ENCODE measurements at places on chromosomes 11 and 22.

DNA sequence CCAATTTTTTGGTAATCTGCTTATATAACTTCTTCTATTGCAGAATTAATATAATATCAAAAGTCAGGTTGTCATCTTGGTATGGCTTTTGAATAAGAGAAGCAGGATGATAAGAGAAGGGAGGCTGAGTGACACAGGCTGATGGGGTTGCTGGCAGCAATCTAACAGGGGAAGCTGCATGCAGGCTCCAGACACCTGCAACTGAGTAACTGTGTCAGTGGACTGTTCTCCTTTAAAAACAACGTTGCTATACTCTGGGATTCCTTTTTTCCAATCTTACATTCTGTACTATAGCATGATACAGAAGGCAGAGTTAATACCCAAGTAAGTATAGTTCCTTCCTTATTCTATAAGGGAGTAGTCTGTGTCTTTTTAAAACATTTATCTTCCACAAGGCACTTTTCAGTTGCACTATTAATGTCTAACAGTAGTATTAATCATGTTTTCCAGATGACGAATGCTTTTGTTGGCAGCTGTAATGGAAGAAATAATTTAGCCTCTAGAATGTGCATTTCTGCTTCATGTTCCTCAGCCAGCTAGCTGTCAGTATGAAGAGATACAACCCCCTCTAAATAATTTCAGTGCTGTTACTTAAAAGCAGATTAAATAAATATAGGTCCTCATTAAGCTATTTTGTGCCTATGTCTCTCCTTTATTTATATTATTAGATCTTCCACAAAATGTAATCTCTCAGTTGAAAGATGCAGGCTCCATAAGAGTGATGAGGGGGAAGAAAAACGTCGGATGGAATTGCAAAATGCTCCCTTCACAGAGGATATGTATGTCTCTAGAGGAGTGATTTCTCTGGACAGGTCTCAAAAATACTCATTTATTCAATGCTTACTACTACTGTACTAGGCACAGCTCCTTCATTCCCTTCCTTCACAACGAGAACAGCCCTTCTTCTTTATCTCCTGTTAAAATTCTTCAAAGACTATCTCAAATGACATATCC is 50.8 kb downstream of the ATG16L2 start:
- no peak for DNase-seq

DNA sequence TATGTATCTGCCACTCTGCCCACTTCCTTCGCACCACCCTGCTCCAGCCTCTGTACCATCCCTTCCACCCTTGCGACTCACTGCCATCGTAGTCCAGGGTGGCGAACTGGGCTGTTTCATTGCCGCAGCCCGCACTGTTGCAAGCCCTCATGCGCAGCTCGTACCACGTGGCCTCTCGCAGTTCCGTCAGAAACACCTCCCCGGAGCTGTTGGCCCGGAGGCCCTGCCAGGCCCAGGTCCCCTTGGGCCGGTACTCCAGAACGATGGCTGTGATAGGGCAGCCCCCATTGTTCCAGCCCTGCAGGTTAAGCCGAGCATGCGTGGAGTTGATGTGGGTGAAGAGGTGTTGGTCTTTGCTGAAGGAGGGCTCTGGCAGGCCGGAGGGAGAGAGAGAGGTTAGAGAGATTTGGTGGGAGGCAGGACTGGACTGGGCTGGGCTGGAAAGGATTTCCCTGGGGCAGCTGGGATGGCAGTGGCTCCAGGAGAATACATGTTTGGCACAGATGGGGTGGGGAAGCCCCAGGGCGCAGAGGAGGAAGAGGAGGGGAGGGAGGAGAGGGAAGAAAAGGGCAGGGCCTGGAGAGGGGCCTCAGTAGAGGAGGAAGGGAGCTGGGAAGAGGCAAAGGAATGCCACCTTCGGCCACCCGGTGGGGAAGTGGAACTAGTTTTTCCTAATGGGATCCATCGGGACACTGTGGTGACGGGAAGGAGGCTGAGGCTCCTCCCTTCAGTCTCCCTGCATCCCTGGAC is 109.6 kb downstream of the CEP164 start:
- no peak for DNase-seq

DNA sequence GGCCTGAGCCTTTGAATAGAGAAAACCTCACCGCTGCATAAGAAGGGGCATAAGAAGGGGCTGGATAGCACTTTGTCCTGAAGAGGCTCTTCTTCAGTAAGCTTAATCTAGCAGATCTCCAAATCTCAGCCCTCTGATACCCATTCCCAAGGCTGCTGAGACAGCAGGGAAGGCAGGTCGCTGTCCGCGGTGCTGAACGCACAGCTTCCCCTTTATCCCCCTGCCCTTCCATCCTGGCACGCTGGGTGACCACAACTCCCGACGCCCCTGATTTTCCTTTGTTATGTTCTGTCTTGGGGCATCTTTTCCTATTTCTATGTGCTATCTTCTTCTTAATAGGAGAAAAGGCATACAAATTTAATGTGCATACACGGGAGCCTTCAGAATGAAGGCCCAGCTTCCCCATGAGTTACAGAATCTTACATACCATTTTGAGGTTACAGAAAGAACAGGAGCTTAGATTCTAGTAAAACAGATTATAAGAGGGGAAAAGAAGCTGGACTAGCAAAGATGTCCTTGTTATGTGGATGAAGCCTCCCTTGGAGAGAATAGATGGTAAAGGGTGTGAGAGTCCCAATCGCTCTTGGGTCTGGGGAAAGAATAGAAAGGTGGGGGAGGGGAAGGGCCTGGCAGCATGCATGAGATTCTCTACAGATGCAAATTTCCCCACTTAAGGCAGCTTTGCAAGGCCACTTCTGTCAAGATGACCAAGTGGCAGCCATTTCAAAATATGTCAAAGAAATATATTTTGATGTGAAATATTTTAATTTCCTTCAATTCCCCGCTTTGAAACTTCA is 5.7 kb upstream of the SULT4A1 start:
- DNase-seq: peak; percentile 68

GRCh38 chr11:69442012-69442806 is 39.3 kb upstream of the LINC01488 start:
- no peak for DNase-seq

DNA sequence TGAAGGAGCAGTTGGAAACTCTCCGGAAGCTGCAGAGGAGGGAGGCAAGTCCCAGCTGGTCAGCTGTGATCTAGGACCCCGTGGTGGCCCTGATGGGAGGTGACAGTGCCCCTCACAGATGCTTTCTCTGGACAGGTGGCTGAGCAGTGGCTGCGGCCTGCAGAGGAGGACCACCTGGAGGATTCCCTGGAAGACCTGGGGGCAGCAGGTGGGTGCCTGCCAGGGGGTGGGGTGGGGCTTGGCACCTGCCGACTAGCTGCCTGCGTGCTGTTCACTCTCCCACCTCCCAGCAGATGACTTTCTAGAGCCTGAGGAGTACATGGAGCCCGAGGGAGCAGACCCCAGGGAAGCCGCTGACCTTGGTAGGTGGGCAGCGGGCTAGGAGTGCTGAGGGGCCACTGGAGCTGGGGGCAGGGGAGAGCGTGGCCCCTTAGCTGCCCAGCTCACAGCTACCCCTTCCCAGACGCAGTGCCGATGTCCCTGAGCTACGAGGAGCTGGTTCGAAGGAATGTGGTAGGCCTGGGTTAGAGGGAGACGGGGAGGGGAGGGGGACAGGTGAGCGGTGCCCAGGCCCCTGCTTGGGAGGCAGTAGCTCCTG is 3.1 kb downstream of the SCO2 start:
- no peak for DNase-seq

DNA sequence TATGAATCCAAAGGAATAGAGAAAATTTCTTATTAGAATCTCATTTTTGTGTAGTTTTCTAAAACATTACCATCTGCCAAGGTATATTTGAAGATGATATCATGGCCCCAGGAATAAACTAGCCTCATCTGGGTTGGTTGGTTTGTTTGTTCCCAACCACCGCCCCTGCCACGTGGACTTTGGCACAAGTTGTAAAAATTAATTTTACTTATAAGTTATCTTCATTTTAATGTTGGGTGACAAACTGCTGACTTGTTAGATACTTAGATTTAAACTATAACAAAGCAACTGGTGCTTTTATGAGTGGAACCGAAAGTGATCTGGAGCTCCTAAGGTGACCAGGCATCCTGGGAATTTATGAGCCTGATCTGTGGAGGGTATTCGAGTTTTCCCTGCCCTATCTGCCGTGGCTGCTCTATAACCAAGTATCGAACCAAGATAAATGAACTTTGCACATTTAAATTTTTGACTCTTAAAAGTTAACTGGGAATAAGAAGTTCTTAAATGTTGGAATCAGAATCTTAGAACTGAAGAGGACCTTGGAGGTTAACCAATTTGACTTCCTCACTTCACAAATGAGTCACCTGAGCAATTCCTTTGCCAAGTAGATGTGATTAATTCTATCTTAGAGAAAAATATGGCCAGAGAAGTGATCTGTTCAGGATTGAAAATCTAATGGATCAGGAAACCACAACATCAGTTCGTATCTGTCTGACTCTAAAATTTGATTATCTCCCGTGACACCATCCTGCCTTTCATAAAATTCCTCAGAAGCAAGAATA is 129.1 kb upstream of the ARHGAP42 start:
- DNase-seq: no peak

DNA sequence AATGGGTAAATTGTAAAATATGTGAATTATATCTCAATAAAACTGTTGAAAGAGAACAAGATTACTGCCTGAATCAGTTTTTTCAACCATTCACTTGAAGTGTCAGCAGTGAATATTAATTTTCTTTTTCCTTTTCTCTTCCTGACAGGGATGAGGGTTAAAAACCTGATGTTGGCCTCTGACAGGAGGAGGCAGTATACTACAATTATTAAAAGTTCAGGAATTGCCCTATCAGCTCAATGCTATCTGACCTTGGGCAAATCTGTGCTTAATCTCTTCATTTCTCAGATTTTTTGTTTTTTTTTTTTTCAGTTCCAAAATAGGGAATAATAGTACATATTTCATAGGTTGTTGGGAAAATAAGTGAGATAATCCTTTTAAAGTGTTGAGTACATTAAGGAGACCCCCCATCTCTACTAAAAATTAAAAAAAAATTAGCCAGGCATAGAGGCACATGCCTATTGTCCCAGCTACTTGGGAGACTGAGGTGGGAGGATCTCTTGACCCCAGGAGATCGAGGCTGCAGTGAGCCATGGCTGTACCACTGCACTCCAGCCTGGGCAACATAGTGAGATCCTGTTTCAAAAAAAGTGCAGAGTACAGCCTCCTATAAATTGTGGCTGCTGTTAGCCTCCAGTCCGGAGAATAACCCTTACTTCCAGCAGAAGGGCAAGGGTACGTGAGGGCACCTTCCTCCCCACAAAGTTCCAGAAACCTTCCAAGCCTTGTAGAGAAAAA is 48.8 kb downstream of the TRIM44 start:
- DNase-seq: no peak

GRCh38 chr11:59423835-59424234 is 2.4 kb downstream of the OR5A2 start:
- DNase-seq: peak; percentile 6

DNA sequence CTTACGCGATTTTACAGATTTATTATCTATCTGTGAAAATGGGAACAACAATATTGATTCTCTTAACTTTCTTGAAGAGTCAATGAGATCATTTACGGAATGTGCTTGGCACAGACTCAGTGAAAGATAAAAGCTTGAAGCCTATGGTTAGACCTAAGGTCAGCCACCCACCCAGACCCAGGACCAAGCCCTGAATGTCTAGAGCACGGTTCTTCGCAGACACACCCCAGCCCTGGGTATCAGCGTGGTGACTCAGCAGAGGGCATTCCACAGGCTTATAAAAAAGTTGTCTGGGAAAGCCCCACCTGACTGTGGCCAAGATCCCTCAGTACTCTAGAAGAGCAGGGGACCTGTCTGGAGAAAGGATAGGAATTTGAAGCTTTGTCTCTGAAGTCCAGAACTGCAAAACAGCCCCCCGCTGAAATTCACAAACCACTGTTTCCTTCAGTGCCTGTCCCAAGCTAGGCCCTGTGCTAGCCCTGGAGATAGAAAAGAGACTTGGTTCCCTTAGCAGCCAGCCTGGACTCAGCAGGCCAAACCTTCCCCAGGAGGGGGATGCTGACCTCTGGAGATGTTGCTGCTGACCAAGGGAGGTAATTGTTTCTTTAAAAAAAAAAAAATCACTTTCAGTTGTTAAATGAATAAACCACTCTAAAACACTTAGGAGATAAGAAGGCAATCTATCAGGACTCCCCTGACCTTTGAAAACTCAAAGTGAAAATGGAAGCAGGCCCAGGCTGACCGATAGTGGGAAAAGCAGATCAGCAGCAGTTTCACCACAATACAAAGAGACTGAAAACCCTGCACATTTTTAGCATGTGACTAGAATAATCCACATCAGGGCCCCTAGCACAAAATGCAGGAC is 114.0 kb downstream of the ABTB2 start:
- peak; percentile 50 for DNase-seq

DNA sequence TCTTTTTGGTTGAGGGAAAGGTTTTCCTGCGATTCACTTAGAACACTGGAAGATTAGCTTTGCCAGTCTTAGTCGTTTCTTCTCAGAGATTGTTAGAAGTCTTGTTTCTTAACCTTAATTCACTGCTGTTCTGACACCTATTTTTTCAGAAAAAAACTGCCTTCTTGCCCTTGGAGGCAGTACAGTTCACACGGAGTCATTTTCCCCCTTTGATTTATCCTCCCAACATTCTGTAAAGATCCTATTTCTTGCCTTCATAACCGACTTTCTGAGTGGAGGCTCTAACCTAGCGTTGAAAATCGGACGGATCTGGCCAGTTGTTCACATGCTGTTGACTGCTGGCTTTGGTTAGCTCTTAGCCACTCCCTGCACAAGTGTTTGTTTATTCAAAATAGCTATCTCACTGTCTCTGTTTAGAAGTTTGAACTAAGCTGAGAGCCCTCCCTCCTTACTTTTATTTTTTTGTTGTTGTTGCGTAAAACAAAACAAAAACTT is 737 bp downstream of the BCL2L13 start:
- peak; percentile 30 for DNase-seq

DNA sequence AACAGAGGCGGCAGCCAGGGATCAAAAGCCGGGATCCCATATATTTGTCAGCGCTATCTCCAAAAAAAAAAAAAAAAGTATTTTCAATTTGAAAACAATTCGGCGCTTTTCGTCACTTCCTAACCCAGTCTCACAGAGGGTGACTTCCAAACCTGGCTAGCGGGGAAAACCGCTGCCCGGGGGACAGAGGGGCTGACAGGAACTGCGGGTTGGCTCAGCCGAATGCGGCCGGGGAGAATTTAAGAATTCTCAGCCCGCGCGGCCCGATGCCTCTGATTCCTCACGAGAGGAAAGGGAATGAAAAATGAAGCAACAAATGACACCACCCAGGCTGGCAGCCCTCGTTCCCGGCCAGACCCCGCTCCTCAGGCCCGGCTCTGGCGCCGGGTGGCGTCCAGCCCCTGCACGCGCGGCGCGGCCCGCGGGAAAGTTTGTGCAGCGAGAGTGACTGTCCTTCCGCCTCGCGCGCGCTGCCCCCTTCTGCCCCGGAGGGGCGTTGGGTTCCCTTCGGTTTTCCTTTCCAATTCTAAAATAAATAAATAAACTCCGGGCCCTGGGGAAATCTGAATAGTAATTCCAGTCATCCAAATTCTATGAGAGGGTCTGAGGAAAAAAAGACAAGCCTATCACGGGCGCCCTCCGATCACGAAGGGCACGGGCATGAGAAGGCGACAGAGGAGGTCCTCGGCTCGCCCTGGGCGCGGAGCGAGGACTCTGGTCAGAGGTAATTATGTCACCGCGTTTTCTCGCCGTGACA is 4.8 kb upstream of the PAX6 start:
- DNase-seq: no peak

- no peak for DNase-seq
Measured at GRCh38 chr22:49499433-49500075, 328.1 kb downstream of the BRD1 start.

GRCh38 chr11:8331767-8332166 is 68.1 kb upstream of the LMO1 start:
- DNase-seq: peak; percentile 18
